T-helper 22 cell (primary cell): ENCODE measurements at places on chromosomes 7 and 10.

GRCh38 chr7:107563081-107563774, 492 bp downstream of the COG5 start:
- DNase-seq, result no peak

DNA sequence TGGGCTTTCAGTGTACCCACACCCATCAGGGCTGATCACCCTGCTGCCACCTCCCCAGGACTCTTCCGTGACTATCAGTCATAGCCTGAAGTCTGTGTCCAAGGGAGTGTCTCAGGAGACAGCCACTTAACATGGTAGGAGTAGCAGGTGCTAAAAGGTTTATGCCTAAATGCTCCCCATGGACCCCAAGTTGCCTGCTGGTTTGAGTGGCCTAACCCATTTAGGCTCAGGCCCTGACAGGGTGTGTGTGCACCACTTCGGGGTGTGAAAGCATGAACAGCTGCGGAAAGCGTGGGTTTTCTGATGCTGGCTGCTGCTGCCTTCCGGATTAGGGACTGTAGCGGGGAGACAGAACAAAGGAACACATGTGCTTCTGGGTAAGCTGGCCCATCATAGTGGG, 93.2 kb upstream of the SAMD8 start:
- DNase-seq, result no peak

DNA sequence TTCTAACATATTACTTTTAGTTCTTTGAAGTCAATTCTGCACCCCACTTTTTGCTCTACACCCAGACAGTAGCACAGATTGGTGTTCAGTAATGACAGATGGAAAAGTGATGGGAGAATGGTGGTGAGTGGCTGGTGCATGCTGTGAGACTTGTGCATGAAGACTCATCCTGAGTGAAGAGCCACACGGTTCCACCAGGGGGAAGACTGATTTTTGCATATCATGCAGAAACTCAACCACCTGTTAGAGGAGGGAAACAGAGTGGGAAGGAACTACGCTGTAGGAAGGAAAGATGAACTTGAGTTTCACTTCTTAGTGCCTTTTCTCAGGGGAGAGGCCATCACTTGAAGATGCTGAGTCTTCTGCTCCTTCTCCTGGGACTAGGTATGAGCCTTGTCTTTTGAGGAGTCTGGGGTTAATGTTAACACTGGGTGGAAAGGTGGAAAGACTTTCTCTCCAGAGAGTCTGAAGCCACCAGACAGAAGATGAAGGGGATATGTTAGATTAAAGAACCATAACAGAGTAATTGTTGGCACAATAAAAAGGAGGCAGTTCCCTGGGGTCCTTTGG, 9.3 kb upstream of the PRSS1 start:
- DNase-seq, result no peak

GRCh38 chr7:188727-189500, 3.5 kb upstream of the FAM20C start:
- no peak for DNase-seq

- DNase-seq, result no peak
Measured at GRCh38 chr7:4748231-4748681, 27.2 kb upstream of the AP5Z1 start.

GRCh38 chr10:22133749-22134624, 83.8 kb downstream of the EBLN1 start:
- no peak for DNase-seq

DNA sequence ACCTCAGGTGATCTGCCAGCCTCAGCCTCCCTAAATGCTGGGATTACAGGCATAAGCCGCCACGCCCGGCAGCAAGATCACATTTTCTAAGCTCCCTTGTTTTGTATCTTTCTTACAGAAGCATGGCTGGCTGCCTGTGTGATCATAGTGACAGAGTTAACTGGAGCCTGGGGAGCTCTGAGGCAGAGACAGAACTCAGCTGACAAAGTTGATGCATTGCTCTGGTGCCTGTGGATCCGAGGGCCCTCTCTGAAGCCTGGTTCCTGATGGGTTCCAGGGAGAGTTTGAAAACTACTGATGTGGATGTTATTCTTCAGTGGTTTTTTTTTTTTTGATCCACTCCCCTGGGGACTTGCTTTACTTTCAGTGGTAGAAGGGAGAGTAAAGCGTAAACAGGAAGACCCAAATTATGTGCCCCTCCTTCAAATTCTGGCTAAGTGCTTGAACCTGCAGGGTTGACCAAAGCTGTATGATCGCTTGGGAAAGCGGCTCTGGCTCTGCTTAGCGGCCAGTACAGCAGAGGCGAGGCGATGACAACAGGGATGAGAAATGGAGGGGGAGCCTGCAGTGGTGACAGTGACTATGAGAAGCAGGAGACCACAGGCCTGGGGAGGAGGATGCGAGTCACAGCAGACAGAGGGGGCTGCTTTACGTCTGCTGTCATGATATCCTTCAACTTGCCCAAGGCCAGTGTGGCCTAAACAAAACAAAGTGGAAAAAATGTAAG, 6.8 kb upstream of the EFCAB10 start:
- DNase-seq, result no peak

- DNase-seq, result no peak
Measured at GRCh38 chr7:41567731-41568114, 135.2 kb downstream of the INHBA start.

DNA sequence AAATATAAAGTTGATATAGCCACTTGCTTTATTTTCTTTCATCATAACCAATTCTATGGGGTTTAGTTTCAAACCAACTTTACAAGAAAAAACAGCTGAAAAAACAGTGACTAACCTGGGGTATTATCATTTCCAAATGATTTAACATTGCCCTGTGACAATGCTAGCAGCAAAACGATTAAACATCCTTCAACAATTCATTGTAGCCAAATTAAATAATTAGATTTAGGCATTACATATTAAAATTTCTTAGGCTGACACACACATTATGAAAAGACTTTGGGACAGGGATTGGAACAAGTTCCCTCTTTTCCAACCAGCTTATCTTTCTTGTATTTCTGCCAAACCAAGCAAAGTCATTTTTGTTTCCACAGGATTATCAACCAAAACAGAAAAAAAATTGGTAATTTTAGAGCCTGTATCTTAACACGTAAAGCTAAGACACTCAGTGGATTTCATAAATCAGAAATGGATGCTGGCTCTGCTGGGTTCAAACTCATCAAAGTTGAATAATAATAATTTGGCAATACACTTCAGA, 84.0 kb downstream of the SEMA3D start:
- no peak for DNase-seq

GRCh38 chr10:127832501-127832900, 60.2 kb downstream of the CLRN3 start:
- no peak for DNase-seq
